Osteoblast (primary cell): ENCODE measurements at places on chromosomes 4 and X. TPM values are rescaled to one million over a fixed set of nuclear protein-coding genes. Genes with fewer than 3 reads are reported as not detected.

Gene AR
- 4.1 and 4.7 TPM in 2 replicates for total RNA-seq

Gene SMIM9
- total RNA-seq: not detected in 2 replicates

Gene PPP1R2C
- total RNA-seq: not detected in 2 replicates

Gene CCDC149
- total RNA-seq: 12.3 and 14.7 TPM in 2 replicates

Gene CLIC2
- total RNA-seq: 1.1 and 1.2 TPM in 2 replicates

Gene GAB3
- total RNA-seq: 3.2 and 6.9 TPM in 2 replicates

Gene CFAP47
- not detected in 2 replicates for total RNA-seq

Gene MMRN1
- not detected in 2 replicates for total RNA-seq

Gene CT45A10
- not detected in 2 replicates for total RNA-seq

Gene GLRA2
- not detected in 2 replicates for total RNA-seq

Gene COX7B2
- total RNA-seq: not detected in 2 replicates

Gene COMMD8
- total RNA-seq: 28.9 and 30.8 TPM in 2 replicates

Gene CDX4
- total RNA-seq: not detected in 2 replicates

Gene LEF1
- 5.8 and 7.7 TPM in 2 replicates for total RNA-seq

Gene BEX2
- 2.4 and 4.3 TPM in 2 replicates for total RNA-seq

Gene UGT2A3
- not detected in 2 replicates for total RNA-seq

Gene LUZP4
- total RNA-seq: not detected in 2 replicates

Gene CNKSR2
- 1.2 and 1.8 TPM in 2 replicates for total RNA-seq

Gene GSX2
- not detected in 2 replicates for total RNA-seq

Gene SERTM2
- total RNA-seq: under 0.01 TPM in 1 of 2 replicates, not detected in the other

Gene RTL5
- total RNA-seq: 2.1 and 2.2 TPM in 2 replicates

Gene CLTRN
- 0.29 and 0.36 TPM in 2 replicates for total RNA-seq

Gene MAGEA2B
- total RNA-seq: not detected in 2 replicates

Gene MAGEA12
- total RNA-seq: not detected in 2 replicates
